ENCODE measurements at places on chromosomes 2 and 18.
A peak's percentile ranks its signal among the peaks of the same experiment; 100 is the strongest.

DNA sequence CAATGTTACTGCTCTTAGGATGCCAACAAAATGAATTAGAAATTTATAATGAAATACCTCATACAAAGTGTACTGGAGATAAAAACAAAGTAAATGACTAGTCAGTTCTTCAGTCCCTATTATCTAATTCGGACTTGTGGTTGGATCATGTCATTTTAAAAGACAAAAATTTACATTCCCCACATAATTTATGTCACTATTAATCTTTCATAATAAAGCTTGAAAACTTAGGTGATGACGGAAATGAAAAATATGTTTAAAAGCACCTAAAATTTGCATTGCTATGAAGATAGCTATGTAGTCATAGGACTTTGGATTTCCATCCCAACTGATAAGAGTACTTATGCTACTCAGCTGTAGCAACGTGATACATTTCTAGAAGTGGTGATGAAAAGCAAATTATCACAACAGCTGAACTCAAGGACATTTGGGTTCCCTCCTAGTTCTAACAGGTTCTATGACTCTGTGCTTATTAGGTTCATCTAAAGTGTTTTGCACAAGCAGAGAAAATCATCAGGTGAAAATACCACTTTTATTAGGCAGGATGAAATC lies 58.4 kb downstream of the LRPPRC start:
- DNase-seq = no peak

DNA sequence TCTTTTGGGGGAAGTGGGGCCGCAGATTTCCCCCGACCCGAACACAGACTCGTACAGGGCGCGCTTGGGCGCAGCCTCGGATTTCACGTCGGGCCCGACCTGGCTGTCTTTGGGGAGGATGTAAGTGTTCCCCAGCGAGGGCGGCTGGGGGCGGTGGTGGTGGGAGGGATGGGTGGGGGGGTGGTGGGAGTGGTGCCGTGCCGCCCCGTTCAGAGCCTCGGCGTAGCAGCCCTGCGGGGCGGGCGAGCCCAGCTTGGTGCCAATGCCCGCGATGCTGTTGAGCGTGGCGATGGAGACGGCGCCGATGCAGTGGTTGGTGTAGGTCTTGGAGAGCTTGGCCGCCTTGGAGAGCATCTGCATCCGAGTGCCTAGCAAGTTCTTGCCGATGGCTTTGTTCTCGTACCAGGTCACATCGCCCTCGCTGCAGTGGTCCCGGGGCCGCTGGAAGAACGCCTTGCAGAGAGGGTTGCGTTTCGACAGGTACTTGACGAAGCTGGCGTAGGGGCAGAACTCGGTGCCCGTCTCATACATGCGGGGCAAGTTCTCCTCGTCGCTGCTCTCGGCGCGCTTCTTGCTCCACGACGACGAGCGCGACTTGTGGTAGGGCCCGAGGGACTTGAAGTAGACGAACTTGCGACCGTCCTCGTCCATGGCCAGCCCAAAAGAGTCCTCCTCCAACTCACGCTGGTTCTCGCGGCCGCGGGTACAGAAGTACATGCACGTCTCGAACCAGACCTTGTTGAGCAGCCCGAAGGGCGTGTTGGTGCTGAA lies 1.3 kb downstream of the KCTD1 start:
- DNase-seq = no peak

DNA sequence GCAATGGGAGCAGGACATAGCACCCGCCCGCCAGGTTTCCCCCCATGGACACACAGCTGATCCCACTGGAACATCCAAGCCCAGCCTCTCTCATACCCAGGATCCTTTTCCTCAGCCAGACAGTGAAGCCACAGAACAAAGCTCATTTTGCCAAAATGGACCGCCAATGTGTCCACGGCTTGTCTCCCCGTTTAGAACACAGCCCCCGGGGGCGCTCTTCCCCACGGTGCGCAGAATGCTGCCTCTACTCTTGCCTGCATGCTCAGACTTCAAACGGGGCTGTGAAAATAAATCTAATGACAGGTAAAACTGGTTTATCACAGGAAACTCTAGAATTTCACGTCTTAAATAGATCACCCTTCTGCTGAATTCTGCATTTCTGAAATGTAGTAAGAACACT lies 548.5 kb upstream of the ID2 start:
- DNase-seq = no peak

- DNase-seq = no peak
Measured at GRCh38 chr2:202944408-202944807, 32.3 kb downstream of the CARF start.

DNA sequence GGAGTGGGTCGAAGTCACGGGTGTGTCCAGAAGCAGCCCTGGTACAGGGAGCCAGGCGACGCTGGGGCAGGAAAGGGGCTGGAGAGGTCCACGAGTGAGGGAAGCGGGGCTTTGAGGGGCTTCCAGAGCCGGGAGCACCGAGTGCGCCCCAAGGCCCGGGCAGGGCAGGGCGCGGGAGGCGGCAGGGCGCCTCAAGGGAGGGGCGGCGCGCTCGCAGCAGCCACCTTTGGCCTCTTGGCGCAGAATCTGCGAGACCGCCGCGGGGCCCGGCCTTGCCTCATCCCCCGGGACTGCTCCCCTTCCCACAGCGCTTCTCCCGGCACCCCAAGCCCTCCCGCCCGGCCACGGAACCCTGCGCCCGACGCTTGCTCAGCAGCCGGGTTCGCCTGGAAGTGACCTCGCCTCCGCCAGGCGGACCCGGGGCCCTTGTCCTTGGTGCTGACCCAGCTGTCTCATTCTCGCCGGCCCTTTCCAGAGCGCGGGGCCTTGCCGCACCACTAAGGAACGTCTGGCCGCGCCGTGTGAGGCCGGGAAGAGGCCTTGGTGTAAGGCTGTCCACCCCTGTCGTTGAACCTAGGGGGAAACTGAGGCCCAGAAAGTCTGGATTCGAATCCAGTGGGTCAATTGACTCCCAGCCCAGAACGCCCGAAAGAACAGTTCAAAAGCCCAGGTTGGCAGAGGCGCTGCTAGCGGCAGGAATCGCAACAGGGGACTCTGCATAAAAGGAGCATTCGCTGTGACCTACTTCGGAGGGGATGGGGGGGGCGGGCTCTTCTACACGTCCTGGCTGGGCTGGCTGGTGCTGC lies 584 bp upstream of the DNER start:
- peak; percentile 37 for DNase-seq

- no peak for DNase-seq
Measured at GRCh38 chr2:224932522-224932921, 109.7 kb downstream of the DOCK10 start.

- DNase-seq = no peak
Measured at GRCh38 chr2:182228741-182229140, 198.1 kb downstream of the PDE1A start.

GRCh38 chr2:20494241-20494640 lies 47.4 kb downstream of the RHOB start:
- DNase-seq = no peak

DNA sequence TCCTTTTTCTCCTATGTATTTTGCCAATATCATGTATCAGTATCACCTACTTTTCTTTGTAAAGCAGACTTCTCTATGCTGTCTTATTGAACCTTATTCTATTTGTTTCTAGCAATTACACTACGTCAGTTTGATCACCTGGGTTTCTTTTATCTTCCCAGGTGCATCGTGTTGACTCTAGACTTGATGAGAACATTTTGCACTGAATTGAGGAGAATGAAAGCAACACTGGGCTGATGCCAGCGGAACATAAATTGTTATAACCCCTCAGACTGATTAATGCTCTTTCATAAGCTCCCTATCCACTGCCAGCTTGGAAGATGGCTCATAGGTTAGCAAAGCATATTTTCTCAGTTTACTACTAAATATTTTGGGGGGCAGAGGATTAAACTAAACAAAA lies 140.6 kb downstream of the EPHA4 start:
- DNase-seq = no peak

DNA sequence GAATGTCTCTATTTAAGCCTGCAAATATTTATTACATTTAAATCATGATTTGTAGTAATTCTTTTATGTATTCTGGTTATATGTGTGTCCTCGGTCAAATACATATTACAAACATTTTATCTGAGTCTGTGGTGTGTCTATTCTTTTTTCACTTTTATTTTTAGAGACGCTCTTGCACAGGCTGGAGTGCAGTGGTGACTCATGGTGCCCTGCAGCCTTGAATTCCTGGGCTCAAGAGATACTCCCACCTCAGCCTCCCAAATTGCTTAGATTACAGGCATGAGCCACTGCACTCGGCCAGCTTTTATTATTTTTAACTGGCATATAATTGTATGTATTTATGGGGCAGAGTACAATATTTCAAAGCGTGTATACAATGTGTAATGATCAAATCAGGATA lies 47.5 kb downstream of the ARID5A start:
- no peak for DNase-seq

DNA sequence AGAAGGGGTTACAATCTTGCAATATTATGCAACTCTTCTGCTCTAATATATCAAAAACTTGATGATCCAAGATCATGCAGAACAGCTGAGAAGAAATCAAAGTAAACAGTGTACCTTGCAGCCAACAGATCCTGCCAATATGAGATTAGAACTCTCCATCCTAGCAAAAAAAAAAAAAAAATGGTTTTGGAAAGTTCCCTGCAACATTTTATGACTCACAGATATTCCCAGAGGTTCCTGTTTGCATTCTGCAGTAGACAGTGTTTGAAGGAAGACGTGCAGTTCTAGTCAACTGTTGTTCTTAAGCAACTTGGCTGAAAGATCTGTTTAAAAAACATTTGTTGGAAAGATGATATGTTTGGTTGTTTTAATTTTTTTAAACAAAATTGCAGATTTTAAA lies 103.6 kb upstream of the WDR75 start:
- no peak for DNase-seq

DNA sequence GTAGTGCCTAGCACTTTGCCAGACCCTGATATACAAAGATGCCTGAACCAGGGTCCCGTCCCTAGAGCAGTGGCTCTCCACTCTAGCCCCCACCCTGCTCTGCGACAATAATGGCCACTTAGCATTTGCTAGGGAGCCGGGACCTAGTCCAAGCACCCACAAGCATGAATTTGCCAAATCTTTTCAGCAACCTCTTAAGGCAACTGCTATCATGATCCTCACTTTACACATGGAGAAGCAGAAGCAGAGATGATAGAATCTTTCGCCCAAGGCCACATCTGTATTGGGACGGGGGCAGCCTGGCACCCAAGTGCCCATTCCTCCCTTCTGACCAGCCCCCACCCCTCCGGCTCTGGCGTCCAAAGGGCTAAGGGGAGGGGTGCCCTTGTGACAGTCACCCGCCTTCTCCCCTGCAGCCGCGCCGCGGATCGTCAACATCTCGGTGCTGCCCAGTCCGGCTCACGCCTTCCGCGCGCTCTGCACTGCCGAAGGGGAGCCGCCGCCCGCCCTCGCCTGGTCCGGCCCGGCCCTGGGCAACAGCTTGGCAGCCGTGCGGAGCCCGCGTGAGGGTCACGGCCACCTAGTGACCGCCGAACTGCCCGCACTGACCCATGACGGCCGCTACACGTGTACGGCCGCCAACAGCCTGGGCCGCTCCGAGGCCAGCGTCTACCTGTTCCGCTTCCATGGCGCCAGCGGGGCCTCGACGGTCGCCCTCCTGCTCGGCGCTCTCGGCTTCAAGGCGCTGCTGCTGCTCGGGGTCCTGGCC lies 13.0 kb downstream of the SIGLEC15 start:
- no peak for DNase-seq

DNA sequence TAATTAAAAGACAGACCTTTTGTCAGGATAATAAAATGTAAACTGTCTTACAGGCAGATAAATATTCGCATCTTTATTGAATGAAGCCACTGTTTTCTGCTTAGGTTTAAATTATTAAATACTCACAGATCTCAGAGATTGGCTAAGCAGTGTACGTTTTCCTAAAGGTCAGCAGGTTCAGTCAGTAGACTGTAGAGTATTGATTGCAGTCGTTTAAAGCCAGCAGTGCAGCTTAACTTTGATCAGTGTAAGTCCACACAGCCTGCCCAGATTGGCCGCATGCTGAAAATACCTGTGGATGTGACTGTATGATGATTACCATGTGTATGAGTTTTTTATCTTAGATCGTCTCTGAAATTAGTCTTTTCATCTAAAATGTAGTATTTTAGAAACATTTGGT lies 42.3 kb downstream of the ATP9B start:
- no peak for DNase-seq

DNA sequence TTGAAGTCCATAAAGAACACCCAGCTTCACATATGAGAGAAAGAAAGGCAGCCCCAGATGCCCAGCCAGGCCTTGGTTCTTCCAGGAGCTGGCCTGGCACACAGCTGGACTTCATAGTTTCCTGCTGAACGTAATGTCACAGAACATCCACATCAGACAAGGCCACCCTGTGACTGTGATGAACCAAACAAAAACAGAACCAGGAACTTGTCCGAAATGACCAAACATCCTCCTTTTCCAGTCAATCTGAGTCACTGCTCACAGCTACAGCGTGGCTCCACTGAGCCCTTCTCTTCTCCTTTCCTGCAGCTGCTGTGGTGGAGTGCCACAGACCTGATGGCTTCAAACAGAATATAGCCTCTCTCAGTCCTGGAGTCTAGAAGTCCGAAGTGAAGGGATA lies 45.4 kb upstream of the PAPOLG start:
- DNase-seq = no peak

GRCh38 chr2:180933332-180933731 lies 47.1 kb upstream of the UBE2E3 start:
- DNase-seq = no peak

- no peak for DNase-seq
Measured at GRCh38 chr2:158181171-158181570, 79.5 kb downstream of the UPP2 start.

- no peak for DNase-seq
Measured at GRCh38 chr2:177537636-177538035, 145.1 kb downstream of the AGPS start.

GRCh38 chr18:29383311-29384273 lies 1206.7 kb upstream of the CDH2 start:
- no peak for DNase-seq

DNA sequence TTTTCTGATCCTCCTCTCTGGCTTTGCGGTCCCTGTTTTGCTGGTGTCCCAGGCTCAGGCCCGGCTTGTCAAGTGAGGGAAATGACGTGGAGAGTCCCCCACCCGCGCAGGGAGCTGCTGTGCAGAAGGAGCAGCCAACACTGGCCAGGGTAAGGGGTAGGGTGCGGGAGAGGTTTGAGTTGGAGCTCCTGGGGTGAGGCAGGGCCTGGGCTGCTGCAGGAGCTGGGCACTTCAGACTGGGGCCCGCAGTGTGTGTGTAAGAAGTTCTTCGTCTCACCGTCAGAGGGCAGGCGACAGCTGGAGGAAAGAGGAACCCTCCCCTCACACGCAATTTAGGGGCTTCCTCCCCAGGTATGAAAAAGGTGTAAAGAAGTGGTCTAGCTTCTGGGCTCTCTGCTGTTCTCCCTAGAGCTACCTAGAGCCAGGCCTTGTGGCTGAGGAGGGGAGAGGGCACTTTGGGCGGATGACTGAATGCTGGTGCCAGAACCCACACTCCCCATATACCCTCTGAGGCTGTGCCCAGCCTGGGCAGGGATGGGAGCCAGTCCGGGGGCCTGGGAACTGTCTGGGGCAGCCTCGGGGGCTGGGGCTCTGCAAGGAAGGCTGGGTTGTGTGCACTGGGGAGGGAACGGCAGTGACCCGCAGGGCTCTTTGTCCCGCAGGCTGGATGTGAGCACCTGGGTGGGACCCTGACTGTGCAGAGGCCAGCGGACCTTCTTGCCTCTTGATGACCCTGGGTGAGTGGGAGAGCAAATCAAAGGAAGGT lies 11.8 kb downstream of the CELF4 start:
- DNase-seq = no peak

Measured in germinal center (tissue), 1 donor.